AG04449 (cell line): ENCODE measurements at places on chromosomes 6 and 20.
A peak's percentile ranks its signal among the peaks of the same experiment; 100 is the strongest.

- DNase-seq: no peak
These were observed 245.9 kb upstream of the HSF2 start for GRCh38 chr6:122153557-122153956.

DNA sequence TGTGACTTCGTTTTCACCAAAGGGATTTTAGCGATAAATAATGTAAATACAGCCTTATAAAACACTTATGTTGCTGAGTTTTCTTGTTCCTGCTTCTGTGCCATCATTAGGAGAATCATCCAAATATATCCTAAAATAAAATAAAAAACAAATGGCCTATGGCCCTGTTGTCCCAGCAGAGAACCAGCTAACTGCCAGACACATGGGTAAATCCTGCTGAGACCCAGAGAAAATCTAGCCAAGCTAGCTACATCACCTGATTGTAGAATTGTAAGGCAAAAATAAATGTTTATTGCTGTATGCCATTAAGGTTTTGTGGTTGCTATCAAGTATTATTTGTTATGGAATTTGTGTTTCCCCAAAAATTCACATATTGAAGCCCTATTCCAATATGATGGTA lies 631.2 kb upstream of the SYNCRIP start:
- no peak for DNase-seq

- no peak for DNase-seq
These were observed 6.6 kb downstream of the MMP24OS start for GRCh38 chr20:35271073-35271882.

DNA sequence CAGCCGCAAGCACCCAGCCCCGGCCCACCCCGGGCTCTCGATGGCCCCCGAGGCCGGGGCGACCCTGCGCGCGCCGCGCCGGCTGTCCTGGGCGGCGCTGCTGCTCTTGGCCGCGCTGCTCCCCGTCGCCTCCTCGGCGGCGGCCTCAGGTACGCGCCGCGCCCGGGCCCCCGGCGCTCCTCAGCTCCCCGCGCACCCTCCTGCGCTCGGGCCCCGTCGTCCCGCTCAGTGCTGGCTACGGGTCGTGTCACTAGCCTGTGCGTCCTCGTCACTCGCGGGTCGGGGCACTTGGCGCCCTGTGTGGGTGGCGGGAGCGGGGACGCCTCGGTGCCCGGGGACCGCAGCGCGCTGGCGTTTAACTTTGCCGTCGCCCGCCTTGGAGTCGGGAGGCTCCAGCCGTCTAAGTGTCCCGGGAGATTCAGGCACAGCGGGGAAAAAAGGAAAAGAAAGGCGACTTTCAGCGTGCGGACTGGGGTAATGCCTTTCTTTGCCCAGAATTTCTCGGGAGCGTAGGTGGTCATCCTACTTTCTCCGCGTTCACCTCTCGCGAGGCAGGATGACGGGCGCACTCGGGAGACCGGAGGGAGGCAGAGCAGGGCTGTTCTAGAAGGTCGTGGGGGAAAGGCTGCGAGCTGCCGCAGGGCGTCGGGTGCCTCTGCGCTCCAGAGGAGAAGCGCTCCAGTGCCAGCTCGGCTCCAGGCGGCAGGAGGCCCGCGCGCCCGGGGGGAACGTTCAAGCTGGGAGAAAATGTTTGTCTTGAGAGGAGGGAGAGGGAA lies 545 bp downstream of the FNDC1 start:
- DNase-seq: no peak

DNA sequence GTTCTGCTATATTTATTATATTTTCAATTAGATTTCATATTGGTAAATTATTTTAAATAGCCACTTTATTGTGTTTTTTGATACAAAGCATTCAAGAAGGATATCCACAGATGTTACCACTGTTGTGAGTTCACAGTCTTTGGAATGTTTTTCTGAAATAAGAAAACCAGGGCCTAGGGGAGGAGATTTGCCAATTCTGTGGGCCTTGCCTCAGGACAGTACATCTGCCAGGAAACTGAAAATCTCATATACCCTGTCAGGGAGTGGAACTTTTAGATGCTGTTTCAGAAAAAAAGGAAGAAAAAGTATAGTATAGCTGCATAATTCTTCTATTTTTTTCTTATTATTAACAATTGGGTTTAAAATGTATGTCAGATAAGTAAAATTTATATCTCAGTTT lies 995.9 kb upstream of the ADGRB3 start:
- peak; percentile 3 for DNase-seq

GRCh38 chr20:37627060-37627766 lies 66.6 kb upstream of the CTNNBL1 start:
- no peak for DNase-seq

DNA sequence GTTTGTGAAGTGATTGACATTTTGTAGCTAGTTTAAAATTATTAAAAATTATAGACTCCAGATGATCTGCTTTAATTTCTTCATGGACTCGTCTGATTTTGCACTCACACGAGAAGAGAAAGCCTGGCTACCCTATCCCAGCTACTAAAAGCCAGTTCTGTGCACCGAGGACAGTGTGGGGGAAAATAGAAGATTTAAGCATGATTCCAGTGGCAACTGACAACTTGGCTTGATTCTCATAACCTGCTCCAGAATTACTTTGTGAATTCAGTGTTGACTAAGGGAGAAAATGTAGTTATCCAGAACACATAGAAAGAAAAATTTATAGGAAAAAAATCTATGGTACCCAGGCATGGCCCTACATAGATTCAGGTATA lies 88.7 kb downstream of the SNAP25 start:
- no peak for DNase-seq

- no peak for DNase-seq
These were observed 208.8 kb downstream of the DLL1 start for GRCh38 chr6:170082067-170082466.

DNA sequence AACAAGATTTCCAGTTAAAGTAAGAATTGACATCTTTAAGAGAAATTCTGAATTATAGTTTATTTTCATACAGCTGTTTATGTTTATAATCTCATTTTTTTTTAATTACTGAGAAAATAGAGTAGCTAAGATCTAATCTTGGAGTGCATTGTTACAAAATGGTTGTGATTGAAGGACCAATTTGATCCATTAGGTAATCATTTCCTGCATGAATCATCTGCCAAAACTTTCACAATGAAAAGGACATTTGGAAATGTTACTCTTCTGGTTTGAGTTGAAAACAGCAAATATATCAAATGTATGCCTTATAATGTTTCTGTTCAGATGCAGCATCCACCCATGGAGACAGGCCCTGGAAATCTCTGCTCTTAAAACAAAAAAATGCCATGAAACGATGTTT lies 19.0 kb downstream of the TUBB2A start:
- DNase-seq: no peak

GRCh38 chr6:132797951-132798868 lies at the start of gene SLC18B1:
Gene SLC18B1 (minus strand): TSS chr6:132798637. CDS start chr6:132798456, 181 bp downstream.
- no peak for DNase-seq

DNA sequence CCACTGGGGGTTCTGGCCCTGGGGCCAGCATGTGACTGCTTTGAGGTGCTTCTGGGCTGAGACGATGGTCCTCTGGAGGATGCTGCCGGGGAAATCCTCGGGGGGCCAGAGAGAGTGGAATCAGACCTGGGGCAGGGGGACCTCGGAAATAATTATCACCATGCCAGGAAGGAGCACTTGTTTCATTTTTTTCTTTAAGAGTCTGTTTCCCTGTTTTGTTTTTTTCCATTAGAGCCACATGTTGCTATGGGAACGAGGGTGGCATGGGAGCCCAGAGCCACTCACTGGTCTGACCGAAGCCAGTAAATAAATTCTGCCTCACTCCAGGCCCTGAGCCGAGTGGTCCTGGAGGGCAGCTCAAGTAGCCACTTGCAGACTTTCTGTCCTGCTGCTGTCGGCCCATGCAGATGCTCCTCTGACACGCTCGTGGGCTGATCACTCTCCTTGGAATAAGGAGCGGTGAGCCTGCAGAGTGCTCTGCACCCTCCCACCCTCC lies 365.1 kb downstream of the ZFAND3 start:
- no peak for DNase-seq

DNA sequence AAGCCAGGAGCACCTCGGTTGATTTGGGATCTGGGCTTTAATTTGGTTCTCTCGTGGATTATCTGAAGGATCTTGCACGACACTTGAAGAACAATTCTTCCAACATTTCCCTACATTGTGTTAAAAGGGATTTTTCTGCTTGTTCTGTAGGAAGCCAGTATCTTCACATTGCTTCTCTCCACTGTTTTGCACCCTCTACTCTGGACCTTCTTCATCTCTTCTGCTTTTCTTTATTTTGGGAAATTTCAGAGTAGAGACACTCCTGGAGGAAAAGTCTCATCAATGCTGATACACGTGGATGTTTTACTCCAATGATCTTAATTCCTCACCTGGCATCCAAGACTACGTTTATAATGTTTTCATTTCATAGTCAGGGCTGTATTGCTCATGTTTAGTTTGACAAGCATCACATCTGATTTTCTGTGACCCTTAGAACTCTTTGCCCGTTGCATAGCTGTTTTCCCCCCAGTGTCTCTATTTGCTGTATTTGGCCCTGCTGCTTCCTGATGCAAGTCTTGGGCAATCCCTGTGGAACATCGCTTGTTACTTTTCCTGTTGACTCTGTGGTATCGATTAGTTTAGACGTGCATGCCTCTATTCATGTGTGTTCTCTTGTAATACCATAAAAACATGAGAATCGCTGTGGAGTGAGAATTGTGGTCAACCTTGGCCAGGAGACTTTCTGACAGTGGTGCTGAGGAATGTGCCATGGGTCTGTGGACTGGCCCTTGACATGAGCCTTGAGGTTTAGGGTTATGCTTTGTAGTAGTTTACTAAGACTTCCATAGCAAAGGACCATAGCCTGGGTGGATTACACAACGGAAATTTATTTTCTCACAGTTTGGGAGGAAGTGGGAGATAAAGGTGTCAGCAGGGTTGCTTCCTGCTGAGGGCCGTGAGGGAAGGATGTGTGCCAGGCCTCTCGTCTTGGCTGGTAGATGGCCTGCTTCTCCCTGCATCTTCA lies 12.5 kb downstream of the PLCB1 start:
- peak; percentile 47 for DNase-seq

DNA sequence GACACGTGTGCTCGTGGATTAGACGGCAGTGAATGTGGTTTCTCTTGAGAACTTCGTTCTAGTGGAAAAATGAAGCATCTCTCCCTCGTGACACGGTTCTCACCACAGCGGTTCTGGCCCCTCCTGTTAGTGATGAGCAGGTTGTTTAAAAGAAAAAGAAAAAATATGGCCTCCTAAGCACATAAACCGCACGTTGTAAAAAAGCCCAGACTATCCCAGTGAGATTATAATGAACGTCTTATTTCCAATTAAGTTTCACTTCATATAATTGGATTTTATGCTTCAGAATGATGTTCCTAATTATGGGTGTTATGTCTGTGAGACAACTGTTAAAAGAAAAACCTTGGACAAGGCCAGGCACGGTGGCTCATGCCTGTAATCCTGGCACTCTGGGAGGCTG lies 74.5 kb upstream of the FRMD1 start:
- no peak for DNase-seq

GRCh38 chr20:48205786-48206185 lies 420.5 kb upstream of the SULF2 start:
- no peak for DNase-seq

- DNase-seq: no peak
These were observed 96.3 kb downstream of the PRDM1 start for GRCh38 chr6:106182455-106182854.

- DNase-seq: no peak
These were observed 67.3 kb downstream of the ATP9A start for GRCh38 chr20:51700809-51701285.

- DNase-seq: no peak
These were observed 185.5 kb upstream of the NRSN1 start for GRCh38 chr6:23940466-23940865.

GRCh38 chr6:56144538-56145324 lies 102.6 kb downstream of the COL21A1 start:
- no peak for DNase-seq

DNA sequence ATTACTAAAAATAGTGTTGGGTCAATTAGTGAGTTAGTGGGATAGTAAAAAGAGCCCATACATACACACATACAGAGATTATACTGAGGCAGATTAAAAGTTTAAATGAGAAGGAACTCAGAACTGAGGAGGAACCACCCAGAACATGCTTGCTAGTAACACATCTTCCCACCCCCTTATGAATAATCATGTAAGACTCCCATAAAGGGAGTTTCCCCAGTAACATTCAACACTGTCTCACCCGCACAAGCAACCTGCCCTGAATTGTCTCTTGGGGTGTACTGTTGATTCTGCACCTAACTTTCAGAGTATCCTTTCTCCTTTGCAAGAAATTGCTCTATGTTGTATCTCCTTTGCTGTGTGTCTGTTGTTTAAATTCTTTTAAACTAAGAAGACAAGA lies 11.1 kb upstream of the HLA-DQB2 start:
- DNase-seq: no peak

GRCh38 chr6:93021235-93021915 lies 398.0 kb downstream of the EPHA7 start:
- no peak for DNase-seq

DNA sequence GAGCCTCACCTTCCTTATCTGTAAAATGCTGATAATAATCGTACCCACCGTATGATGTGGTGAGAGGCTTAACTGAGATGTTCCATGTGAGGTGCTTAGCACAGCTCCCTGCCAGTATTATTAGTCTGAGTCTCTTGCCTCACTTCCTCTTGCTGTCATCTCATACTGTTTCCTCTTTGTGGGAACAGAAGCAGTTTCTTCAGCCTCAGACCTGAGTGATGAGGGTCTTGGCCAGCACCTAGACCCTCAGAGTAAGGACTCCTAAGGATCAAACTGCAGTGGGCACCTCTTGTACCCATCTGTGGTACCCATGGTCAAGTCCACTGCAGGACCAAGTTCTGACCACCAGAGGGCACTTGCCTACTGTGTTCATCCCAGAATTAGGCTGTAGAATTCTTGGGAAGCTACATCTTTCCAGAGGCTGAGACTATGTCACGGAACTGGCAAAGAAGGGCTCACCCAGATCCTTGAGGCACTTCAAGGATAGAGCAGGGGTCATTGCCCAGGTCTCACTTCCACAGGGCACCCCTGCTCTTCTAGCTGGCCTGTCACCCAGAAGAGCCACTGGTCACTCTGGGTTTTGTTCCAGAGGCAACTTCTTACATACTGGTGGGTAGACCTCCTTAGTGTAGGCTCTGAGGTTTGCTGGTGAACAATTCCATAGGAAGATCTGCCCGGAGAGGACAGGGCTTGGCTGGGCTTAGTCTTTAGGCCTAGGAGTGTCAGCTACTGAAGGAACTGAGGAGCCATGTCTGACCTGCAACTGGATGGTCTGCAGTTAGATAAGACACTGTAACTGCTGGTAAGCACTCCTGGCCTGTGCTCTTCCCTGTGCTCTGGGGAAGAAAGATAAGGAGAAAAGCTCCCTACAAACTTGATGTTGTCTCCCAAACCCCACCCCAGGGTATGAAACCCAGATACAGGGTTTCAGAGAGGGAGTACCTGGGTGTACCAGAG lies 20.6 kb upstream of the SGK2 start:
- no peak for DNase-seq

GRCh38 chr20:24530131-24530680 lies 60.8 kb downstream of the SYNDIG1 start:
- DNase-seq: no peak

DNA sequence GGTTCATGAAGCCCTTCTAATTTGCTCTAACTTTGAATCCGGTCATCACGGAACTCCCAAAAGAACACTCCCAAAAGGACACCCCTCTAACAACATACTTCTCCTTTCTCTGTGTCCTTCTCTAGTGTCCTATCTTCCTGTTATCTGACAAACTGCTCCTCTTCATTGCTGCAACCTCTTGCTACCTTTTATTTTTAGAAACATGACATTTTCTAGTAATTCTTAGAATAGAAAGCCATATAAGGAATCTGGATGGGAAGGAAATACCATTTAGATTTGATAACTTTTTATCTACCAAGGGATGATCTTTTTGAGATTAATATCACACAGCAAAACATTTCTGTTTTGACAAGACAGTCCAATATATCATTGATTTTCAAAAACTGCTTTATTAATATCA lies 63.1 kb downstream of the COL12A1 start:
- no peak for DNase-seq

- no peak for DNase-seq
These were observed 116.6 kb downstream of the DLL1 start for GRCh38 chr6:170174124-170174770.
